GM12878 (cell line): ENCODE measurements at places on chromosomes 6 and 20.

GRCh38 chr6:147043994-147044477, 160.2 kb upstream of the STXBP5 start:
- DNase-seq: no peak

GRCh38 chr6:6599468-6599873, 11.0 kb downstream of the LY86 start:
- DNase-seq: no peak

DNA sequence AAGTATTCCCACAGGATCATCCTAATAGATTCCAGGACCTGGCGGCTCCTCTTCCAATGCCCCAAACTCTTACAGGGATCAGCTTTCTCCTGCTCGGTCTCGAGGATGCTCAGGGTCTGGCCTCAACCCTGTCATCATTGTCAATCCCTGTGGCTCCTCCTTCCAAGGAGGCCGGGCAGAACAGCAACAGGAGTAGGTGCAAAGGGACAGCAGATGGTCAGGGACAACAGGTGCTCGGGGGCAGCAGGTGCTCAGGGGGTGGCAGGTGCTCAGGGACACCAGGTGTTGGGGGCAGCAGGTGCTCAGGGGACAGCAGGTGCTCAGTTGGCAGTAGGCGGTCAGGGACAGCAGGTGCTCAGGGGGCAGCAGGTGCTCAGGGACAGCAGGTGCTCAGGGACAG, 84.8 kb downstream of the TTLL2 start:
- no peak for DNase-seq

- DNase-seq: no peak
These were observed 21.5 kb downstream of the ASIP start for GRCh38 chr20:34262488-34263288.

DNA sequence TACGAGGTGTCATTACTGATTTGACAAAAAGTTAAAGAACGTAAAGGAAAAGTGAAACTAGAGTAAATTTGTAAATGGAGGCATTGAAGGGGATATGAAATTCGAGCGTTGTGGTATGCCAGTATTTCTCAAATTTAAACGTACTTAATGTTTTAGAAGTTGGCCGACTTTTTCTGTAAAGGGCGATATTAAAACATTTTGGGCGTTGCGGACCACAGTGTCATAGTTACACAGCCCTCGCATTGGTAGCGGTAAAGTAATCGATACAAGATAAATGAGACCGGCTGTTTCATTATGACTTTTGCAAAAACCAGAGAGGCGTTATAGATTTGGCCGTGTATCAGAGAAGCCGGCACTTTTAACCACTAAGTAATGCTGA, 39.6 kb downstream of the OR2B2 start:
- DNase-seq: no peak

DNA sequence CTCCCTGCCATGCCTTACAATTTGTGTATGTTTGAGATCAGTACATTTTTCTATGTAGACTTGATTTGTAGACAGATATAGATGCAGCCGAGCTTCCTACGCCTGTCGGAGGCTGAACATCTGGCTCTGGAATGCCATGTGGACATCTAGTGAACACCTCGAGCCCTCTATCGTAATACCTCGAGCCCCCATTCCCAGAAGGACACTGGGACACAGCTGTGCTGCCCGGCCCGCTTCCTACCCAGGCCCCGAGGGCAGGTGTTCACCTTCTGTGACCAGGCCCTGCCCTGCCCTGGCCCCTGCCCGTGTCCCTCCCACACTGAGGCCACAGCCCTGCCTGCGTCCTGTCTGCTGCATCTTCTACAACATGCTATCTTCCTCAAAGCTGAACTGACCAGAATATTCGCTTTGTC, 12.9 kb downstream of the RPS6KA2 start:
- DNase-seq: no peak

- DNase-seq: no peak
These were observed 439.3 kb upstream of the SULF2 start for GRCh38 chr20:48224533-48225050.

DNA sequence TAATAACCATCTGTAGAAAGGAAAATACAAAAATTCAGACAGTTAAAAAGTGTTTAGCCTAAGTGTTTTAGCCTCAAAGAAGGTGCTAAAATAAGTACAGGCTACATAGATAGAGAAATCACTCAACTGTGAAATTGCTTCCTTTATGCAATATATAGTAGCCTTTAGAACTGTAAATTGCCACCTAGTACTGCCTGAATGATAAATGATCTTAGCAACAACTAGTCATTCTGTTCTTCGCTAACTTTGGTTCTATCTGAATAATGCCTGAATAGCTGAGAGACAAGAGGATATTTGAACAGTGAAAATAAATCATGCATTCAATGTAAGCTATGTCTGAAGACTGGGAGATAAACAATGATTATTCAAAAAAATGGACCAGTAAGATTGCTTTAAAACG, 603.3 kb upstream of the PTCHD4 start:
- DNase-seq: no peak
